Fibroblast of the aortic adventitia (primary cell): ENCODE measurements at places on chromosomes 1 and 21. TPM values are rescaled to one million over a fixed set of nuclear protein-coding genes. Genes with fewer than 3 reads are reported as not detected.

- DNase-seq, result no peak
Observed at GRCh38 chr1:157844089-157844830, 2.7 kb upstream of the CD5L start.

- DNase-seq, result no peak
Observed at GRCh38 chr1:221644145-221644448, 97.8 kb downstream of the DUSP10 start.

DNA sequence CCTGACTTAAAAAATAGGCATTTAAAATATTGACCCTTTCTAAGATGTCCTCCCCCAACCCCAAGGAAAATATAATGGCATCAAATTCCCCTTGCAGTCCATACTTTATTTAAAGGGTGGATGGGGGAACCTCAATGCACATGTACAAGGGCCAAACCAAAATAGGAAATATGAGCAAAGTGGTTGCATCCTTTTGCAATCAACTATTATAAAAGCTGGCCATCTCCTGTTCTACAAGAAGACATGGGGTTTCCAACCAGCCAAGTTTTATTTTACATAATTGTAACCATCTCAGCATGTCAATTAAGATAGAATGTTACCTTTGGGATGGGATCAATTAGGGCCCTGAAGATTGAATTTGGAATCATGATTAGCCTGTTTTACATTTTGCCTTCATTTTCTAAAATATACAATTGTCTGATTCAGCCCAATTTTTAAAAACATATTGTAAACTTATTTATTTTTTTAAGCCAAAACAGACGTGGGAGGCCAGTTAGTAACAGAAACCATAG is 146.7 kb upstream of the NFIA start:
- no peak for DNase-seq

AQP10 gene
- total RNA-seq, result not detected in 2 replicates

RGS4 gene
- total RNA-seq, result 255 and 538 TPM in 2 replicates

GRCh38 chr21:31710586-31710985 is 21.3 kb downstream of the SCAF4 start:
- DNase-seq, result peak; percentile 83

- DNase-seq, result no peak
Observed at GRCh38 chr21:36200081-36200561, 43.5 kb downstream of the DOP1B start.

DNA sequence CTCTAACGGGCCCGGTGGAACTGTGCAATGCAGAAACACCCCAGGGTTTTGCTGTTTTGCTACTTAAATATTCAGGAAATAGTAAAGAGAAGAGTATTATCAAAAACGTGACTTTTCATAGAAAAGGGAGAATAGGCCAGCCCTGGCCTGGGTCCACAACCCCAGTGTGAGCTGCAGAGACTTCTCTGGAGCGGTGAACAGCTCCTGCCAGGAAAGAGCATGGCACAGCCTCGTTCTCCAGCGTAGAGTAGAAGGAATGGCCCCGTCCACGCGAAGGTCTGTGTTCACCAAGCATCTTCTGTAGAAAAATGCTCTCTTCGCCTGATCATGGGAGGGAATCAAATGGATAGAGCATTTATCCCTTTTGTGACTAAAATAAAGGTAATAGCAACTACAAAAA is 51.4 kb downstream of the PDE9A start:
- DNase-seq, result no peak

- DNase-seq, result no peak
Observed at GRCh38 chr1:161069241-161069640, 450 bp downstream of the ARHGAP30 start.

- no peak for DNase-seq
Observed at GRCh38 chr21:46542588-46543124, 62.2 kb downstream of the S100B start.

DNA sequence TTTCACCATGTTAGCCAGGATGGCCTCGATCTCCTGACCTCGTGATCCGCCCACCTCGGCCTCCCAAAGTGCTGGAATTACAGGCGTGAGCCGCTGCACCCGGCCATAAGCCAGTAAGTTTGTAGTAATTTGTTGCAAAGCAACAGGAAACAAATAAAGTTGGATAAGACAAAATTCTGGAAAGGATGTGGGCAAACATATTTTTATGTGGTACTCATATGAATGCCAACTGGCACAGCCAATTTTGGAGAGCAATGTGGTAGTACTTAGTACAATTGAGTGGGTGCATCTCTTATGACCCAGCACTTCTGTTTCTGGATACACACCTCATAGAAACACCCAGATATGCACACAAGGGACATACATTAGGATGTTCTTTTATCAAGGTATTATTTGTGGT is 8.4 kb upstream of the IL12RB2 start:
- no peak for DNase-seq

AK5 gene
- total RNA-seq, result 13.5 and 18.8 TPM in 2 replicates

VWA5B1 gene
- not detected in 2 replicates for total RNA-seq

S100A3 gene
- 4.3 TPM in 1 of 2 replicates, not detected in the other for total RNA-seq

- no peak for DNase-seq
Observed at GRCh38 chr1:210726621-210727020, 397.9 kb downstream of the HHAT start.

- DNase-seq, result no peak
Observed at GRCh38 chr1:192399161-192399560, 82.4 kb downstream of the RGS21 start.

DNA sequence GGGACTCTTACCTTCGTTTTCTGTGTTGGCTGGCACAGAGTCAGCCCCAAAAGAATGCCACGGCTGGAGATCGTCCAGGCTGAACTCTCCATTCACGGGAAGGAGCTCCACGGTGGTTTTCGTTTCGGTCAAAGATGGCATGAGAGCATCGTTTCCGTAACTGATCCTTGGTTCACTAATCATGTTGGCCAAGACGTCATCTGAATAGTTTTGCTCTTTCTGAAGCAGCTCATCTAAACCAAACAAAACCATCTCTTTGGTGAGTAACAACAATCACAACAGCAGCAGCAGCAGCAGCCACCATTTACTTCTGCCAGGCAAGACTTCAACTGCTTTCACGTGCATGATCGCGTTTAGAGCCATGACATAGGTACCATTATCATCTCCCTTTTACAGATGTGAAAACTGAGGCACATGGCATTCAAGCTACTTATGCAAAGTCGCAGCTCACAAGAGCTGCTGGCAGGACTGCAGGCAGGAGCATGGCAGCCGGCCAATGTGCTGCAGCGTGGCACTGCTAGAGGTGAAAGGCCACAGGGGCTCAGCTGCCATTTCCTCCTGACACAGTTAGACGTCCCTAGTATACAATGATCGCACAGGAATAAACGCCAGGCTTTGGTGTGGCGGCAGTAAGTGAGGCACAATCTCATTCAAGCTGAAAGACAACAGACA is 177.1 kb downstream of the GABPA start:
- DNase-seq, result no peak

DNA sequence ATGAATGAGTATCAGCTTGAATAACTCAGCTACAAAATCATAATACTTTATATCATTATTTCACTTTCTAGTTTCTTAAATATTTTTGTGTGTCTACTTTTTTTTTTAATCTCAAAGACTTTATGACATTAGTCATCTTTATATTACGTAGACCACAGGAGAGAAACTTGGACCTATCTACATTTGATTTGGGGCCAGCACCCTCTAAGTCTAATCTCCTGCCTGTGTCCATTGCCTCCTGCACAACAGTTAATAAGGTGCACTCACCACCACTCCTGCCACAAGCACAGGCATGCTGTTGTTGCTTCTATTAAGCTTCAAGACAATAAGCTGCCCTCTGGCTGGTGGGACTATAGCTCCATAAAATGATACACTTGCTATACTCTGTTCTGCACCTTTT is 70.4 kb downstream of the DIRAS3 start:
- DNase-seq, result peak; percentile 63

DNA sequence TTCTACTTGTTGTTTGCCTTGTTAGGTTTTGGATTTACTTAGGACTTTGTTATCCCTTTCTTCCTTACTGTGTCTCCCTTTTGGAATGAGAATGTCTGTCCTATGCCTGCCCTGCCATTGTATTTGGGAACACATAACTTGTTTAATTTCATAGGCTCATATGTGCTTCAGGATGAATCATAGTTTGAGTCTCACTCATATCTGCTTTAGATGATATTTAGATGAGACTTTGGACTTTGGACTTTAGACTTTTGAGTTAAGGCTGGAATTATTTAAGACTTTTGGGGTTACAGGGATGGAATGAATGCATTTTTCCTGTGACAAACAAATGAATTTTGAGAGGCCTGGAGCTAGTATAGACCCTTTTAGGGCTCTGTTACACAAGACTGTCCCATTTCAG is 33.4 kb downstream of the PSMG1 start:
- DNase-seq, result no peak

DNA sequence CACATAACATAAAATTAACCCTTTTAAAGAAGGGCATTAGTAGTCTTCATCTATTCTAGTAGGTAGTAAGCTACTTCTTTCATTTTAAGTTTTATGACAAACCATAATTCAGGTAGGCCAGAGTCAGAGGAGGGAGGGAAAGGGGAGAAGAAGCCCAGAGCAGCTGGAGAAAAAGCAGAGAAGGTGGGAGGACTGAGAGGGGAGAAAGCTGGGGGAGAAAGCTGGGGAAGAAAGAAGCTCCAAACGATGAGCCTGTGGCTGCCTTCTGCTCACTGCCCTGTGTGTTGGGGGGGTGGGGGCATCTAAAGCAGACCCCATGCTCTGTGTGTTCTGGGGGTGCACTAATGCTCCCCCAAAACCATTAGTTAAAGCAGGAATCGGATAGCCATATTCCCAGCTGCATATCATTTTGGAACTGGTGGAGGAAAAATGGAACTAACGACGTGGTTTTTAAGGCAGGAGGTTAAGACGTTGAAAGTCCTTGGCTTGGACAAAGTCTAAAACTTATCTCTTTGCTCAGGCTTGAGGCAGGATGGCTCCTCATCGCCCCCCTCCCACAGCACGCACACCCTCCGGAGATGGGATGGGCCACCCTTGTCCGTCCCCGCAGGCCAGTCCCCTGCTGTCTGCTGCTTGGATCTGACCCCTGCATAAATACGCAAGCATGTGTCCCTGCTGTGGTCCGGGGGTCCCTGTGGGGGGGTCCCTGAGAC is 184.2 kb downstream of the DYRK1A start:
- DNase-seq, result no peak

DNA sequence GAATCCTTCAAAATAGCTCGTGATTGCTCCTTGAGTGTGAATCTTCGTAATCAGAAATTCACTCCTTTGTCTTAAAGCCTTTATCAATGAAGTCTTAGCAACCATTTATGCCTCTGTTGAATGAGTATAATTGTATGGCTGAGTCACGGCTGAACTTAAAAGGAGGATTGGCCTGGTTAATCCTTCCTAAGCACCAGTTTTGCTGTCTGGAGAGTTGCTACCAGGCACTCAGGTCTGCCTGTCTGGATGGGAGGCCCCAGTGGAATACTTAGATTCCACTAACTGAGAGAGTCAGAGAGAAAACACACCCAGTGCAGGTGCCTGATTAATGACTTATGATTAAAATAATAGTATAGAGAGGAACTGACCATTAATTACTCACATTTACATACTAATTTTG is 7.6 kb upstream of the HHAT start:
- no peak for DNase-seq

DNA sequence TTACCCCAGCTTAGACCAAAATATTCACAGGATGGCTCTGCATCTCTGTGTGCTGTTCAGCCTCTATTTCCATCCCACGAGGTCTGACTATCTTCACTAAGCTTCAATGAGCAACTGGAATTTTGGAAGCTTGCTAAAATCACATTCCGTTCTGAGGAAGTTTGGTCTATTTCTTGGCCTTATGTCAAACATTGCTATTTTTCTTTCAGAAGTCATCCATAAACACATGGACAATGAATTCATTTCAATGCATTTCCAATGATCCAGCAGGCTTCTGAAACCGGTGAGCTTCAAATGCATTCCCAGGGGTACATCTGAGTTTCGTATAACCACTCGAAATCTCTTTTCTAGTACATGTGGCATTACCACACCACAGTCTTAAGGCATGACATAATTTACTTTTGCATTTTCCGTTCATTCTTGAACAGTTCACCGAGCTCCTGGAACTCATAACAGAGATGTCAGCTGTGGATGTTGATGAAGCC is 294.1 kb upstream of the KAZN start:
- peak; percentile 60 for DNase-seq

- no peak for DNase-seq
Observed at GRCh38 chr1:242455052-242455361, 69.5 kb downstream of the PLD5 start.

DNA sequence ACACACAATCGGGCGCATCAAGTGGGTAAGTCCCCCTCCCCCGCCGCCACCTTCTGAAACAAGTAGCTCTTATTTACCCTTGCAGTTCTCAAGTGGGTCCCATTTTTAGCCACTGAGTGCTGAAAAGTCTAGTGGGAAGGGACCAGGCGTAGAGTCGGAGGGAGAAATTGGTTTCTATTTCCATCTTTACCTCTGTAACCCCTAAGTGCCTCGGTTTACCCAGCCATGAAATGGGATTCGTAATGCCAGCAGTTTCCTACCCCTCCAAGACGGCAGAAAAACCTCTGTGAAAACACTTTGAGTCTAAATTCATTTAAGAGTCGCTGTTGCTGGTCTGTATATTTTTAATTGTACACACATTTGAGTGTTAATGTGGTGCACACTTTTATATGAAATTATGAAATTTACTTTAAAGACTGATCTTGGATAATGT is 928 bp downstream of the TLCD4 start:
- DNase-seq, result peak; percentile 1

DNA sequence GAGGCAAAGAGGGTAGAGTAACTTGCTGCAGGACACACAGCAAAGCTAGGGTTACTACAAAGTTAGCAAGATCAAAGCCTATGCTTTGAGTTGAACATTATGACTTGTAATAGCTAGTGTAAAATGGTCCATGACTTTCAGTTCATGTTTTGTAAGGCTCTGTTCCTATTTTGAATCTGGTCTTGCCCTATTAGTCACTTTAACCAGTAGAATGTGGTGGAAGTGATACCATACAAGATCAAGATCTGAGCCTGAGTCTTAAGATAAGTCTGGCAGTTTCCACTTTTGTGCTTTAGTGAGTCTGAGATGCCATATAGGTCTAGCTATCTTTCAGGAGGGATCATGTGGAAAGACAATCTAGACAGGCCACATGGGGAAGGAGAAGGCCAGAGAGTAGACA is 282.1 kb upstream of the BRINP3 start:
- DNase-seq, result no peak

DNA sequence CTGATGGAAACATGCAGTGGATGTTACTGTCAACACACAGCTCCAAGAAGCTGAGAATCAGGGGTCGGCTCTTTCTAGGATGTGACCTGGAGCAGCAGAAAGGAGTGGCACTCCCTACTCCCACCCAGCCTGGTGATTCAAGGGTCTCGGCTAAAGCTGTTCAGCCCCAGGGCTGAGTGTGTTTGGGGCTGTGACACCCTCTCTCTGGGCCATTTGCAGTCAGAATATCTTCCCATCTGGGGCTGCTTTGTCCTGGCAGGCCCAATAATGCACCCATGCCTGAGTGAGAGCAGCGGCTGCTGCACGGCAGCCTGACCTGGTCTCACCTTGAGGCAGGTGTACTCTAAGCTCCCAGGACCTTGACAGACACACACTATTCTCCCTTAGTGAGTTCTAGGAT is 52.5 kb upstream of the AJAP1 start:
- DNase-seq, result no peak
